D341Med (cell line): ENCODE measurements at places on chromosomes 5 and 9.
A peak's percentile ranks its signal among the peaks of the same experiment; 100 is the strongest.

- DNase-seq, result no peak
Measured at GRCh38 chr5:1918488-1919208, 35.9 kb upstream of the IRX4 start.

- no peak for DNase-seq
Measured at GRCh38 chr5:179878222-179879002, 19.8 kb upstream of the MRNIP start.

- no peak for DNase-seq
Measured at GRCh38 chr9:127049581-127049980, 72.9 kb downstream of the ANGPTL2 start.

- no peak for DNase-seq
Measured at GRCh38 chr5:81909677-81910076, 62.1 kb upstream of the ATG10 start.

DNA sequence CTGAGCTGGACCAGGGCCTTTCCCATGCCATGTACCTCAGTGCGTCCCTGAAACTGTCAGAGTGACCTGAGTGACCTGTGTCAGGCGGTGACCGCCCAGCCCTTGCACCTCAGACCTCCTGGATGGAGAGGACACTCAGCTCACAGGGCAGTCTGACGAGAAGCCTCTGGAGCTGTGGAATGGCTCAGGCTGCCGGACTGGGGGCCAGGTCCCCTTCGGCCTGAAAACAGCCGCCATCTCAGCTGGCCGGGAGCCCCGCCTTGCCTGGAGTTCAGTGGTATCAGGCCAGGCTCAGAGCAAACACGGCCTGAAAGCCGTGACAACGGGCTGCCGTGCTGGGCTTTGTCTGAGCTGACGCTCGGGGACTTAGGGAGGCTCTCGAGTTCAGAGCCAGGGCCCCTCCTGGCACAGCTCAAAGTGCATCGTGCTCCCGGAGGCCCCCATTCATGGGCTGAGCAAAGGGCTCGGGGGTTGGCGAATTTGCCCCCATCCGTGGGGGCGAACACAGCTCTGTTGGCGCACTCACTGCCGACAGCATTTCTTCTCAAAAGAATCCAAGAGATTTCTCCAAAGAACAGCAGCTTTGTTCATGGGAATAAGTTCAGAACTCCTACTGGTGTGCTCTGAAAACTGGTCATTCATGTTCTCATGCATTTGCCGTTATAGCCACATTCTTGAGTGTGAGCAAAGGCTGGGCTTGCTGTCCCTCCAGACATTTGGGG lies 8.4 kb upstream of the SLC9A3 start:
- DNase-seq, result no peak

DNA sequence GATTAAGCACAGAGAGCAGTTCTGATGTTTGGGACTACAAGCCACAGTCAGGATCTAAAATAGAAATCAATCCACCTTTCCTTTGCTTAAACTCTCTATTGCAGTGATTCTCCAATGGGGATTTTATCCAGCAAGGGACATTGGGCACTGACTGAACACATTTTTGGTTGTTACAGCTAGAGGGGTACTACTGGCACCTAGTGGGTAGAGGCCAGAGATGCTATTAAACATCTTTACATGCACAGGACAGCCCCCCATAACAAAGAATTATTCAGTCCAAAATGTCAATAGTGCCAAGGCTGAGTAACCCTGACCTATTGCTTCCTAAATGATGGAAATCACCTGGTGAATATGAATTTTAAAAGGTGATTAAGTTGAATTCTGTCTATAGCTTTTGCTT lies 12.0 kb downstream of the ZNF622 start:
- DNase-seq, result no peak

GRCh38 chr9:2351324-2351723 lies 270.3 kb upstream of the VLDLR start:
- no peak for DNase-seq

DNA sequence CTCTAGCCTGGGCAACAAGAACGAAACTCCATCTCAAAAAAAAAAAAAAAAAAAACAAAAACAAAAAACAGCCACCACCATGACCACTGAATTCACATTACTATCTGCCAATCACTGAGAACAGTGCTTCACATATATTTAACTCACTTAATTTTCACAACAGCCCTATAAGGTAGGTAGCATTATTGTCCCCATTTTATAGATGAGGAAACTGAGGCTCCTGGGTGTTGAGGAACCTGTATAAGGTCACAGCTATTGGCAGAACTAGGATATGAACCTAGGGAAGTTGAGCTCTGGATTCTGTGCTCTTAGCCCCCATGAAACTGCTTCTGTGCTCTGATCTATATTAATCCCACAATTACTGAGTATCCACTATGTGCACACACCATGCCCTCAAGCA lies 283.7 kb downstream of the CRB2 start:
- no peak for DNase-seq

DNA sequence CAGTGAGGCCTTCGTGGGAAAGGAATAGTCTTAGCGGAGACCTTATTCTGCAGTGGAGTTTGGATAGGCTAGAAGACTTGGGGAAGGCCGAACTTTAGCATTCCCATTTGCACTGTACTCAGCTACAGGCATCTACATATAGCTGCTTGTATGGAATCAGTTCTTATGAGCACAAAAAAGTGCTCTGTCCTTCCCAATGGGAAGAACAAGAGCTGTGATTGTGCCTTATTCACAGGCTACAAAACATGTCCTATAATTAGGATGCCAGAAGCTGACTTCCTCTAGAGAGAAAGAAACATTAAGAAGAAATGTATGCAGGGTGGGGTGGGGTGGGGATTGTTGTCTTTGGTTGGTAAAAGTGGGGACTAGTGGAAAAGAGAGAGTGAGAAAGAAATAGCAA lies 154.7 kb downstream of the ATP10B start:
- no peak for DNase-seq

GRCh38 chr9:96420468-96421219 lies 2.5 kb upstream of the ZNF367 start:
- no peak for DNase-seq

GRCh38 chr9:132268725-132269352 lies 85.9 kb downstream of the SETX start:
- peak; percentile 75 for DNase-seq

- no peak for DNase-seq
Measured at GRCh38 chr9:129751841-129752801, 721 bp downstream of the PTGES start.

GRCh38 chr5:41325074-41325473 lies 111.7 kb upstream of the C6 start:
- no peak for DNase-seq

- no peak for DNase-seq
Measured at GRCh38 chr5:60195083-60195482, 301.6 kb upstream of the PDE4D start.

- DNase-seq, result no peak
Measured at GRCh38 chr9:133590231-133590855, 18.8 kb downstream of the FAM163B start.

DNA sequence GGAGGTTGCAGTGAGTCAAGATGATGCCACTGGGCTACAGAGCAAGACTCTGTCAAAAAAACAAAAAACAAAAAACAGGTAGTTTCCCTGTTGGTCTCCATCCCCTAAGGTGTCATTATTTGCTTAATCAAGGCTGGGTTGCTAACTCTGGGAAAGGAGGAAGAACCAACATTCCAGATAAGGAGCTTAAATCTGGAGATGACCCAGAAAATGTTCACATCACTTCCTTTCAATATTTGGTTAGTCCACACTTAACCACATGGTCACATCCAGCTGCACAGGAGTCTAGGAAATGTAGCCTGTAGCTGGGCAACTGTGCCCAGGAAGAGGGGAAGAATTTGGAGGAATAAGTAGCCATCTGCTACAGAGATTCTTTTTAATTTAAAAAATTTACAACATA lies 25.9 kb upstream of the MEGF9 start:
- DNase-seq, result no peak

DNA sequence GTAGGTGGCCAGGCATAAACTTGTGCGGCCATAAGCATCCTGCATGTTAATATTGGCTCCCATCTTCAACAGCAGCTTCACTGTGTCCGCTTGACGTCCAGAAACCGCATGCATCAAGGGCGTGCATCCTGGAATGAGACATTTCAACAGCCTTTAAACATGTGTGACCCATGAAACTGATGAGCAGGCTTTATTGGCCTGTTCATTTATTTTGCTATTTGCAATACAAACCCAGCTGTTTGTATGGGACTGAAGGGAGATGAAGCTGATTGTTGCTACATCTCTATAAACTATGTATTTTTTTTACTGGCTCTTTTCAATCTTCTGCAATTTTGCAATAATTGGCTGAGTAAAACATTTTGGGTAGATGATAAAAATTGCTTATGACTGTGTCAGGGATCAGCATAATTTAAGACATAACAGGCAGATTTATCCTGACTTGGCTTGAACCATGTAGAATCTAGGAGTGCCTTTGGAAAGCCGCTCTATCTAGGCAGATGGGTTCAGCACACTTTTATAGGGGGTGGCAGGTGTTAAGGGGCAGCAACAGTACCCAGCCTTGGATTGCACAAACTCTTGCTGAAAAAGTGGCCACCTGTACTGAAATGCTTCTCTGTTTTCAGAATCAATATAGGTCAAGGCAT lies 56.9 kb downstream of the ANKRD55 start:
- no peak for DNase-seq

- no peak for DNase-seq
Measured at GRCh38 chr5:103111468-103111867, 8.5 kb downstream of the GIN1 start.

- no peak for DNase-seq
Measured at GRCh38 chr5:158810615-158811014, 289.1 kb downstream of the EBF1 start.

DNA sequence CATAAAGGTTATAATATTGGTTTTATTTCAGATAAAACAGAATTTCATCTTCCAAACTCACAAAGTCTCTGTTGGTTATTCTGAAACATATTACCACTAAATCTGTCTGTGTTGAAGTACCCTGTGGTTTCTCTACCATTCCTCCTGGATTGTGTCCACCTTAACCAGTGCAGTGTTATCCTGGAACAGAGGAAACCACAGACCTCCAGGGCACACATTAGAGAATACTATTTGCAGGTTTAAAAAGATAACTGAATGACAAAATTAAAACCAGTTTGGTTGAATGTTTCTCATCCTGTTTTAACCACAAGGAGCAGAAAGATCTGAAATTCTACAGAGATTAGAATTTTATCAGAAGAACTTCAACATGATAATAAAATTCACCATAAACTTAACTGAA lies 251.8 kb downstream of the CWC27 start:
- no peak for DNase-seq

- peak; percentile 94 for DNase-seq
Measured at GRCh38 chr9:111661150-111661801, at the start of gene GNG10. GNG10 (plus strand) TSS chr9:111661605; CDS start chr9:111661635, 30 bp downstream.

DNA sequence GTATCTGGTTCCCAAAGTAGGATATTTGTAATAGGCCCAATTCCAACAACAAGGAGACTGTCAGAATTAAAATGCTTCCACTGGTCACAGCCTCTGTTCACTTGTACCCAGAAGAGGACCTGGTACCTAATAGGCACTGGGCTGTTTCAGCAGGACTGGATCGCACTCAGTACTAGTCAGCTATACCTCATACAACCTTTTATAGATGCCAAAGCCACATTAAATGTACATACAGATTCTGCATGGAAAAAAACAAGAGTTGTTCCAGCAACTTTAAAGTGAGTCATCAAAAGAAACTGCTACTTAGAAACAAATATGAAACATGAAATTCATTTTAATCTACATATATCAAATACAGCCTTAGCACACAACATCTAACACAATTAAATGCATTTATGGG lies 87.5 kb downstream of the GPR21 start:
- DNase-seq, result no peak

GRCh38 chr5:67090593-67090992 lies 106.0 kb downstream of the CD180 start:
- no peak for DNase-seq

- DNase-seq, result no peak
Measured at GRCh38 chr5:32182463-32183063, 8.4 kb upstream of the GOLPH3 start.

- DNase-seq, result no peak
Measured at GRCh38 chr9:107389617-107390071, 99.9 kb downstream of the KLF4 start.

DNA sequence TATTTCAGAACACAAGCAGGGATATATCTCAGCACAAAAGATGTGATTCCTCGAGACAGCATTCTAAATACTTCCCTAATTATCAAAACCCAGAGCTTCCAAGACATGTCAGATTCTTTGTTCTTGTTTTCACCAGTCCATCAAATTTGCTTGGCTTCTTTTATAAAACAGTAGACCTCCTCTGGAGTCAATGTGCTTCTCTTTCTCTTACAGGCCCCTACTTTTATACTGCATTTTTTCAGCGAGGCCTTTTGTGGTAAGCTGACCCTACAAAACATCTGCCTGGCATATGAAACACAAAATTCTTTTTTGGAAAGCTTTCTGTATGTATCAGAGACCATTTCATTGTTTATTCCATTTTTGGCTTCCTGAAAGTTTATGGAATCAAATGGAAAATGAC lies 81.8 kb downstream of the ARSB start:
- no peak for DNase-seq

- DNase-seq, result no peak
Measured at GRCh38 chr5:160851451-160851850, 560 bp downstream of the ATP10B start.

DNA sequence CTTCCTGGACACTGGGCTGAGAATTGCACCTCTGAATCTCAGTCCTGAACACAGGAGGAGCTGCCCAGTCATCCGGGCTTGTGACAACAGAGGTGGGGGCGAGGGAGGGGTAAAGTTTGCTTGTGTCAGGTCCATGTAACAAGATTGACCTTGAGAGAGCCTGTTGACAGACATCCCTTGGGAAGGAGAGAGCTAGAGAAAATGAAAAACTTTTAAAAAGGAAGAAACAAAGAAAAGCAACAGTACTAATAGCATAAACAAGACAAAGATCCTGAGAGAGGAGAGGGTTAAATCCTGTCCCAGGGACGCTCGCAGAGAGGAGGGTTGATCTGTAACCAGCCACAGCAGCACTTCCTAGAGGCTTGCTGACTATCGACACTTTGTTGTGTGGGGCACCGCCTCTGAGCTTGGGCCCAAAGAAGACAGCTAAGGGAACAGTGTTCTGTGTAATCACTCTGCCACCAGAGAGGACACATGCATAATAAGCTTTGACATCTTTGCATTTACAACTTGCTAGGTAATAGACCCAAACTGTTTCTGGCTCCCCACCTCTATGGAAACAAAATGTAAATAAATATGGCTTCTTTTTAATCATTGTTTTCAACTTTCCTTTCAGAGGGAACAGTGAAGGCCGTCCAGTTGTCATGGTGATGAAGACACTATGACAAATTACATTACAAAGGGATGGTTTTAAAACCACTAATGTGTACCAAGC lies 363.7 kb downstream of the CSNK1G3 start:
- DNase-seq, result no peak

- no peak for DNase-seq
Measured at GRCh38 chr5:146744068-146744745, 134.3 kb downstream of the PPP2R2B start.

DNA sequence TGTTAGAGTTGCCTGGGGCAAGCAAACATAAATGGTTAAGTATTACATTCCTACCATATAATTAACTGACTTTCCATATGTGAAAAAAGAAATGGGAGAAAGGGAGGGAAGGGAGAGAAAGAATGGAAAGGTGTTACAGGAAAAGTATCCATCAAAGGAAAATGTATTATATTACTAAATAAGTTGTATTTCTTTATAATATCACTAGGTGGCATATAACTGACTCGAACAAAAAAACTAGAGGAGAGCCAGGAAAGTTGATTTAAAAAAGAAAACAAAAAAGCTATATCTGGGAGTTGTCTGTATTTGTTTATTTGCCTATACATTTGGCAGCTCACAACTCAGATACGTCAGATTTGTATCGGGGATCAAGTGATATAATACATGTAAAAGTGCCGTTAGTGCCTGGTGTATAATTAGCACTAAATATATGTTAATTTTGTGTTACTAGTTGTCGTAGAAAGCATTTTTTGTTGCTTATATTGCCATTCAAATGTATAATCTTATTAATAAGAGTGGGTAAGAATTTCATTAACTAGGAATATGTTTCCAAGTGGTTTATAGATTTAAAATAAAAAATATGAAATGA lies 59.6 kb upstream of the ADAMTS19 start:
- no peak for DNase-seq
